ENCODE measurements at places on chromosomes 12 and 14.

DNA sequence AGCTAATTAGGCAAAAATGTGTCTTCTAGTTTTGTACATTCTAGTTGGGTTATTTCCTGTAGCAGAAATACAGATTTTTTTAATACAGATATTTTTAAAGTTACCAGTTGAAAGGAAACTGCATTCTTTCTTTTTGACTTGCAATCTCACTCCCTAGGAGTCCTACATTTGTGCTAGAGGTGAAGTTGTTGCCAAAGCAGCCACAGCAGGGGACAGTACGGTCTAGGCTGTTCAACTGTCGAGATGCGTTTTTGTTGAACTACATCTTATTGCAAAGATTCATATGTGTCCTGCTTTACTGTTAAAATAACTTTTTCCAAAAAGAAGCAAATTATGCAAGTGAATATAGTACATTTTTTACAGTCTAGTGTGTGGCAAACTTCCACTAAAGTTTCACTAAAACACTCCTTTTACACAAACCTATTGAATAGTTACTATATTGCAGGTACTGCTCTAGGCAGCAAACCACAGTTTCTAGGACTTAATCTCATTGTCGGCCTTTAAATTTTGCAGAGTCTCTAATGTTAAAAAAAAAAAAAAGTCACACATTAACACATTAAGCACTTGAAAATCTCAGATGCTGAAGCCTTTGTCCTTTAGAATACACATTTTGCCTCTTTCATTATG is 30.2 kb upstream of the SRGAP1 start:
- no peak for DNase-seq

DNA sequence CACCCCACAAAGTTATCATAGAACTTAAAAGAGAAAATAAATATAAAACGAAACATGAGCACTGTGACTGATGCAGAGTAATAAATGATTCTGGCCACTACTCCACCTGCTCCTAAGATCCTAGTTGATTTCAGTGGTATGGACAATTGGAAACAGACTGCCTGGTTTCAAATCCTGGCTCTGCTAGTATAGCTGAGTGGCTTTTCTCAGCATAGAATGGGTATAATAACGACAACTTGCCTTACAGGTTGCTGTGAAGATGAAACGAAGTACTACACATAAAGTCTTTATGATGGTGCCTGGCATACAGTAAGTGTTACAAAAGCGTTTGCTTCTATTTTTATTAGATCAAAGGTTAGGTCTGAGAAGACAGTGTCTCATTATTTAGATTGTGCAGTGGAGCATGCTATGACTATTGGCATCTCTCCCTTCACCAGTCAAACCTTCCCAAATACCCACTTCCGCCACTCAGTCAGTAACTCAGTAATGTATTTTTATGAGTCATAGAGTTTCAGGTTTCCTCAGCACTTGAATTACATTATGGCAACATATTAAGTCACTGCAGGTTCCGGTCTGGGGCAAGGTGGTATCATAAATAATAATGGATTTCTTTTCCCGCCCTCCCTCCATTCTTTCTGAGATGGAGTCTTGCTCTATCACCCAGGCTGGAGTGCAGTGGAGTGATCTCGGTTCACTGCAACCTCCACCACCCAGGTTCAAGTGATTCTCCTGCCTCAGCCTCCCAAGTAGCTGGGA is 29.7 kb upstream of the NR2C1 start:
- DNase-seq, result no peak

GRCh38 chr14:77407158-77407557 is 16.2 kb downstream of the NOXRED1 start:
- no peak for DNase-seq

GRCh38 chr14:35004839-35005238 is 22.0 kb downstream of the SRP54 start:
- no peak for DNase-seq

DNA sequence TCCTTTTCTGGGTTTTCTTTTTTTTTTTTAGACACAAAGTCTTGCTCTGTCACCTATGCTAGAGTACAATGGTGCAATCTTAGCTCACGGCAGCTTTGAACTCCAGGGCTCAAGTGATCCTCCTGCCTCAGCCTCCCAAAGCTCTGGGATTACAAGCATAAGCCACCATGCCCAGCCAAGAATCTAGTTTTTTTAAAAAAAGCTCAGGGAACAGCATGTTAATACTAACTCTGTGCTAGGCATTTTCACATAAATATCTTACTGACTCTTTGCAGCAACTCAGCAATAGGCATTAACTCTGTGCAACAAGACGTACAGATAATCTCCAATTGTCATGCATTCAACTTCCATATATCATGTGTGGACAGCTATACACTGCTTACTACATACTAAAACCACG is 97.4 kb downstream of the LLPH start:
- no peak for DNase-seq

GRCh38 chr12:122840580-122841513 is 5.6 kb downstream of the HIP1R start:
- no peak for DNase-seq

Data from activated CD4-positive, CD25-positive, alpha-beta regulatory T cell (primary cell).